ENCODE measurements at places on chromosomes 4 and X. TPM values are rescaled to one million over a fixed set of nuclear protein-coding genes. Genes with fewer than 3 reads are reported as not detected.

Gene TMPRSS11A
- total RNA-seq = not detected

Gene GATA1
- total RNA-seq = not detected

Gene GPC3
- total RNA-seq = 0.74 TPM

Gene TBX22
- not detected for total RNA-seq

Gene SSX3
- total RNA-seq = 1.2 TPM

Gene SOWAHB
- 0.13 TPM for total RNA-seq

Gene DRD5
- not detected for total RNA-seq

Gene PF4V1
- not detected for total RNA-seq

Gene TRPC5OS
- total RNA-seq = not detected

Gene PAGE4
- total RNA-seq = not detected

Gene DSPP
- total RNA-seq = not detected

Gene DRP2
- total RNA-seq = 0.68 TPM

Gene PTCHD1
- not detected for total RNA-seq

Gene CT47B1
- not detected for total RNA-seq

Gene CFI
- 1.6 TPM for total RNA-seq

Gene RTL3
- not detected for total RNA-seq

Gene SUPT20HL2
- total RNA-seq = not detected

Gene RXFP1
- total RNA-seq = not detected

Gene TMEM255A
- total RNA-seq = 0.56 TPM

Gene IL21
- not detected for total RNA-seq
